Upper lobe of right lung (tissue), 1 donor: ENCODE measurements at places on chromosomes 1 and 21. TPM values are rescaled to one million over a fixed set of nuclear protein-coding genes. Genes with fewer than 3 reads are reported as not detected.

GRCh38 chr1:201982623-201983379 is at the start of gene RNPEP:
RNPEP (plus strand) TSS chr1:201982648; CDS start chr1:201982667, 19 bp downstream.
- DNase-seq, result peak; percentile 89
- peak within 1 kb of the TSS; percentile 89 for H3K4me3 ChIP-seq
- no peaks in the 10 kb centered on the region for H3K36me3 ChIP-seq
- H3K27me3 ChIP-seq, result no peaks in the 10 kb centered on the region
- peaks cover 13% of the 10 kb centered on the region for H3K4me1 ChIP-seq
- H3K27ac ChIP-seq, result peak within 1 kb of the TSS; percentile 95

DNA sequence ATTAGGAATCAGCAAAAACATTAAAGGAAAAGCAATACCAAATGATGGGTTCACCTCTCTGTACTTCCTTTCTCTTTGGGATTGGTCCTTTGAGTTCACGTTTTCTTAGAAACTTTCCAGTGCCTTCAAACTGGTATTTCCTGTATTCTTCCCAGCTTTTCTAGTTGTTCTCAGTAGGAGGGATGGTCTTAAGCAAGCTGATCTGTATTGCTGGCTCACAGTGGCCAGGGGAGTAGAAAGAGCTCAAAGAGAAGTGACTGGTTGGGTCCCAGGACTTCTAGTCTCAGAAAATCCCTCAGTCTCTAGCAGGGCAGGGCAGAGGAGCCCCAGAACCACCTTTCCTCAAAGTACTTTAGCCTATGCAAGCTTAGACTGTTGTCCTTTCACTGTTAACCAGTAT is 10.1 kb upstream of the USP24 start:
- H3K4me3 ChIP-seq, result no peak overlapping the region
- H3K27ac ChIP-seq, result no peak overlapping the region
- H3K36me3 ChIP-seq, result no peaks in the 10 kb centered on the region
- DNase-seq, result no peak

- no peaks in the 10 kb centered on the region for H3K4me1 ChIP-seq
- no peak overlapping the region for H3K27ac ChIP-seq
- no peak overlapping the region for H3K4me3 ChIP-seq
- DNase-seq, result no peak
- no peaks in the 10 kb centered on the region for H3K36me3 ChIP-seq
- no peaks in the 10 kb centered on the region for H3K27me3 ChIP-seq
Measured at GRCh38 chr21:15293240-15293639, 228.4 kb upstream of the NRIP1 start.

- no peak overlapping the region for H3K27ac ChIP-seq
- no peaks in the 10 kb centered on the region for H3K27me3 ChIP-seq
- no peak overlapping the region for H3K4me3 ChIP-seq
- no peak for DNase-seq
Measured at GRCh38 chr1:119371815-119372214, 3.2 kb downstream of the HAO2 start.

ZNF648 gene
- total RNA-seq, result not detected
